Activated T-helper 1 cell treated with anti-CD3 and anti-CD28 coated beads, Interleukin-12 subunit alpha, Interleukin-12 subunit beta, Interleukin-2, Interleukin-4 antibody, amounts not matched to agents 30 ng/mL and 10 ng/mL and 1 ng/mL, durations not matched to agents 14 hours and 24 hours and 36 hours (primary cell): ENCODE measurements at places on chromosomes 1 and 21. TPM values are rescaled to one million over a fixed set of nuclear protein-coding genes. Genes with fewer than 3 reads are reported as not detected.
A peak's percentile ranks its signal among the peaks of the same experiment; 100 is the strongest.

DNA sequence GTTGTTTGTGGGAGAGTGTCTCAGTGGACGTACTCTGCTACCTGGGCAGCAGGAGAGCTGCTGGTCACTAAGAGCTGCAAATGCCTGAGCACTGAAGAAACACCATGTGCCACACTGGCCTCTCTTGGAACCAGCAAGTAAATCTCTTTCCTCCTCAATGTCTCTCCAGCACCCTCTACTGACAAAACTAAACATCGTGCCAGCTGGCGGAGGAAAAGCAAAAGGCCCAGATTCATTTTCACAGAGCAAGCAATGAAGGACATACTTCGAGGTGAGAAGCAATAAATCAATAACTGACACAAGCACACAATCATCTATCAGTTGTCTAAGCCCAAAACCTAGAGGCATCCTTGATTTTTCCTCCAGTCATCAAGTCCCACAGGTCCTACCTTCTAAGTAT lies 78.1 kb downstream of the RERE start:
- DNase-seq = no peak

DNA sequence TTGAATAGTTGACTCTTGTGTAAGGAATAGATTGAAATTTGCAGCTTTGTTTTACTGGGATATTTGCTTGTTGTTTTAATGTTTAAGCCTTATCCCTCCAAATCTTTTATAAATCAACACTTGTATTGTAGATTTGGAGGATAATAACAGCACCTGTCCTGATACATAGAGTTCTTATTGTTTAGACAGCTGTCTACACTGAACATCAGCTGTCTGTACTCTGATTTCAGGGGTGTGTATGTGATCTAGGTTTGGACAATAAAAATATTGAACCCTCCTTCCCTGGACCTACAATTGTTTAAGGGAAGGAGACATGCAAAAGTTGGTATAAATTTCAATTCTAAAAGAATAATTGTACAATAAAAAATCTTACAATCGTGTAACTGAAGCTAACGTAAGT lies 48.3 kb upstream of the DPH5 start:
- no peak for DNase-seq

DNA sequence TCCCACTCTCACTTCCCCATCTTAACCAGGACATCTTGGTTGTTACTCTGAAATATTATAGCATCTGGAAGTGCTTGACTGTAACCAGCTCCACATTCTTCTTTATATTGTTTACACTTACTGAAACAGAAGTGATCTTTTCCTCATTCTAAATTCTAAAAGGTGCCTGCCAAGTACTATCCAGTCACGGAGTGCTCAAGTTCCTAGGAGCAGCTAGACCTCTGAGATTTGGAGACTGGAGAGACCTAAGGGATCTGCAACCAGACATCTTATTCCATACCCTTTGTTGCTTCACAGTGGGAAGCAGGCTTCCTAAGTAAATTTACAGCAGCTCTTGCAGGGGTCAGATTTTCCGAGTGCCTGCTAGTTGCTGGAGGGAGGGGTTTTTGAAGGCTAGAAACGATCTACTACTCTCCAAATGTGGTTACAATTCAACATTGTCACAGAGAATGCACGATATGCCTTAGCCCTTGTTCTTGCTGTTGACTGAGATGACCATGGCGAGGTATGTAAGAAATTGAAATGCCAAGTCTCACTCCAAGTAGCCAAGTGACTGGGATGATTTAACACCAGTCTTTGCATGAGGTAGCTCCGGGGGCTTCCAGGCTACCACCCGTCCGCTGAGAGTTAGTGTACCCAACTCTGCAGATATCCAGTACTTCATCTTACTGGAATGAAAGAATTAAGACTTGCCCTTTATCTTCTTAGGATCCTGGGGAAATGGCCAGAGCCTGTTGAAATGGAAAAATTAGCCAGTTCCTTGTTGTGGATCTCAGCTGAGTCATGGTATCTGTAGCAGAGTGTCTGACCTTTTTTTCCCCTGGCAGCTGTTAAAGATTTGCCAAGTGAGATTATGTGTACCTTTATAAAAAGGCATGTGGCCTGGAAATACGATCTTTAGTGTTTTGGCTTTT lies 150.8 kb downstream of the MAST2 start:
- no peak for DNase-seq

DNA sequence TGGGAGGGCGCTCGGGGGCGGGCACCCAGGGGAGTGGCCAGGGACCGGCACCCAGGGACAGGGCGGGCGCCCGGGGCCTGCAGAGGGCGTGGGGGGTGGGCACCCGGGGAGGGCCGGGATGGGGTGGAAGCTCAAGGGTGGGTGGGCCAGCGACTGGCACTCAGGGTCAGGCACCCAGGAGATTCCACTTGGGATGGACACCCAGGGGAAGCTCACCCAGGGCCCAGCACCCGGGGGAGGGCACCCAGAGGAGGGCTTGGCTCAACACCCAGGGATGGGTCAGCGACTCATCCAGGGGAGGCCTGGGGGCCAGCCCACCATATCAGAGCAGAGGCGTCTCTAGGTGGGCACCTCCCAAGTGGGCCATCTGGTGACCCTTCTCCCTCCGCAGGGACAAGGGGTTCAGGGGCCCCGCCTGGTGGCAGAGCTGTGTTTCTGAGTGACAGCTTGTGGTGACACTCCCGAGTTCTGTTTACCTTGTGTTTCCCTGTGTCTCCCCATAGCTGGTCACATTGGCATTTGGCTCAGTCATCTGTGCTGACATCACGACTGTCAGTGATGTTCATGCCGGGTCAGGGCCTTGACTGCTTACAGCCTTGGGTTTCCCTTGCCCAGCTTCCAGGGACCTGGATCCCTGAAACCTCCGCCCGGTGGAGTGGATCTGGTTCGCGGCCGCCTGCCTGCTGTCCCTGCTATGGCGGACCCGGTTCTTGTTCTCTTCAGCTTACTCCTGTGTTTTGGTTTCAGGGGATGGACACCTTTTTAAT lies 749 bp downstream of the IBA57 start:
- peak; percentile 44 for DNase-seq

Gene NBPF19
- total RNA-seq = 16.7 and 21.2 TPM in 2 replicates

- DNase-seq = no peak
These were observed 96.3 kb downstream of the NIBAN1 start for GRCh38 chr1:184878002-184878401.

GRCh38 chr1:15296585-15297321 lies 49.7 kb downstream of the FHAD1 start:
- no peak for DNase-seq

GRCh38 chr1:180168786-180169639 lies 14.3 kb downstream of the QSOX1 start:
- DNase-seq = no peak

DNA sequence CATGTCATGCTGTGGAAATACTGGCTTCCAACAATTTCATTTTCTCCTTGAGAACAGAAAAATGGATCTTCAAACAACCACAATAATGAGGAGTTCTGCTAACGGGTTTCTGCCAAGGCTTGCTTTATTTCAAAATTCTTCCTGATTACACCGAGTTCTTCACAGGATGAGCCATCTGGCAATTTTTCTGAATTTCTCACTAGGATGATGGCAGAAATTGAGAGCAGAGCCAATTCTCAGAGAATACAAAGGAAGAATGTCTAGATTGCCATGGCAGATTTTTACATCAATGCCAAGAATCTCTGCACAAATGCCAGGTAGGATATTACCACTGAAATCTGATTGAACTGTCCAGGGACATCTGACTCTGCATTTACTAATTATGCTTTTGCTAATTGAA lies 619.0 kb upstream of the CHRM3 start:
- DNase-seq = no peak

- DNase-seq = no peak
These were observed 158.4 kb upstream of the MAGI3 start for GRCh38 chr1:113231866-113232265.

DNA sequence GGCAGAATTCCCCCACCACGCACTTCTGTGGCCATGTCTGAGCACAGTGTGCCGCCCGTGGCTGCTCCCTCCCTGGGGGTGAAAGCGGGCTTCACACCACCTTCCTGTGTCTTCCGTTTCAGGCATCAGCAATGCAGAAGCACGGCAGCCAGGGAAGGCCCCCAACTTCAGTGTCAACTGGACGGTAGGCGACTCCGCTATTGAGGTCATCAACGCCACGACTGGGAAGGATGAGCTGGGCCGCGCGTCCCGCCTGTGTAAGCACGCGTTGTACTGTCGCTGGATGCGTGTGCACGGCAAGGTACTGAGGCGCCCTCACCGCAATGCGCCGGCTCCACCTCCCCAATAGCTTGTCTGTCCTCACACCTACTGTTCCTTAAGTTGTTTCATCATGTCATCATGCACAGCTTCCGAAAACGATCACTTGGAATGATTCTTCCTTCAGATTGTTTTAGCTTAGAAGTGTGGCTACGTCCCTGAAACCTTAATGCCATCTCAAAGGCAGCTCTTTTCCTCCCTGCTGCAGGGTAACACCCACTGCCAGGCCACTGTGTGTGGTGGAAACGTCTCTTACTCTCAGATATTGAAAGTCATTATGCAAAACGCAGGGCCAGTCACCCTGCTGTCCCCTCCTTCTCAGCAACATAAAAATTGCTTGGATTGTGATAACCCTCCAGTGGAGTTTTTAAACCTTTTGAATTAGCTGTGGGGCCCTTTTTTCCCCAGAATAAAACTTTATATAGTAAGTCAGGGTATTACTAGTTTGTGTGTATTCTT lies 66.8 kb downstream of the POFUT2 start:
- DNase-seq = no peak

DNA sequence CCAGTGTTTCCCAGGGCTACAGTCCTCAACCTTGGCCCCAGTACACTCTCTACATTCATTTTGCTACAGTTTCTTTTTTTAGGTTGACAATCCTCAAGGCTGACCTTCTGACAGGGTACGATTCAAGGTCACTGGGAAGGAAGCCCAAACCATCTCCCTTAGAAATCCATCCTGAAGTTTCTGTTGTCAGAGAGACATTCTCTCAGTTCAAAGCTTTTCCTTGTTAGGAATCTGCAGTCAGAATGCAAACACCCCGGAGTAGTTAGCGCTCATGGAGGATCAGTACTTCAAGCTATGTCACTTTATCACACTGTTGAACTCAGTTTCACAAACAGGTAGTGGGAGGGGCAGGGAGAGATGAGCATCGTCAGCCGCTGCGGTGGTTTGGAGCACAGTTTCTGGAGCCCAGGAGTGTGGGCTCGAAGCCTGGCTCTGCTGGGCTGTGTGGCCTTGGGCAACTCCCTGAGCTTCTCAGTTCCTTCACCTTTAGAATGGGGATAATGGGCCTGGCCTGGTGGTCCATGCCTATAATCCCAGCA lies 4.2 kb downstream of the SLC2A5 start:
- no peak for DNase-seq

GRCh38 chr1:230143534-230143933 lies 76.5 kb downstream of the GALNT2 start:
- DNase-seq = no peak

Gene DCAF6
- total RNA-seq = 20.9 and 24.0 TPM in 2 replicates

- no peak for DNase-seq
These were observed 56.9 kb upstream of the PTGS2 start for GRCh38 chr1:186736971-186737685.

Gene PDZK1
- total RNA-seq = 0.18 TPM in 1 of 2 replicates, not detected in the other

DNA sequence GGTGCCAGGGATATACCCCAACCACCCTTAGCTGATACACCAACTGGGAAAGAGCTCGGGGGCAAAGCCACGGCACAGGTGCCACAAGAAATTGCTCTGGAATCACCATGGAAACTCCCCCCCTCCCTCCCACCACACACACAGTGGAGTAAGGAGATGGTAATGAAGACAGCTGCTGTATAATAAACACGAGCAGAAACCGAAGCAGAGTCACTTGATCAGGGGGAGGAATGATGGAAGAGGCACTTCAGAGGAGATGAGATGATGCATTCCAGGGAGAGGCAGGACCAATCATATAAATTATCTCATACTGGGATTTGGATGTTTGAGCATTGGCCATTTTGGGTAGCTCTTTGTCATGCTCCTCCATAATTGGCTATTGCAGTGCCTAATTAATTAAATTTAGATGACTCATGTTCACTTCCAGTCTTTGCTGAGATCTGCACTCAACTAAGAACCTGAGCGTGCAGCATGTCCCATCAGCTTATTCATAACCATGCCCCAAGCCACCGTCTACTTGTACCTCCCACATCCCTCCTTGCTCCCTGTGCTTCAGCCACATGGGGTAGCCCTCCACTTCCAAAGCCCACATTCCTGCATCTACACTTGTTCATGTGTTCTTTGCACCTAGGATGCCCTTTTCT lies 189.5 kb downstream of the ZSCAN20 start:
- no peak for DNase-seq

Gene WNT3A
- total RNA-seq = not detected in 2 replicates

GRCh38 chr1:230892018-230892491 lies 23.7 kb upstream of the C1orf198 start:
- no peak for DNase-seq

GRCh38 chr1:167077128-167077867 lies 12.9 kb downstream of the GPA33 start:
- no peak for DNase-seq

GRCh38 chr21:18715606-18716005 lies 312.0 kb upstream of the TMPRSS15 start:
- no peak for DNase-seq

- DNase-seq = no peak
These were observed 3.8 kb upstream of the GOLT1A start for GRCh38 chr1:204217648-204218000.

Gene HHIPL2
- total RNA-seq = 0.16 and 0.91 TPM in 2 replicates

- no peak for DNase-seq
These were observed 33.8 kb downstream of the CLIC6 start for GRCh38 chr21:34702341-34703170.

Gene TCP10L
- total RNA-seq = 0.59 and 0.93 TPM in 2 replicates

DNA sequence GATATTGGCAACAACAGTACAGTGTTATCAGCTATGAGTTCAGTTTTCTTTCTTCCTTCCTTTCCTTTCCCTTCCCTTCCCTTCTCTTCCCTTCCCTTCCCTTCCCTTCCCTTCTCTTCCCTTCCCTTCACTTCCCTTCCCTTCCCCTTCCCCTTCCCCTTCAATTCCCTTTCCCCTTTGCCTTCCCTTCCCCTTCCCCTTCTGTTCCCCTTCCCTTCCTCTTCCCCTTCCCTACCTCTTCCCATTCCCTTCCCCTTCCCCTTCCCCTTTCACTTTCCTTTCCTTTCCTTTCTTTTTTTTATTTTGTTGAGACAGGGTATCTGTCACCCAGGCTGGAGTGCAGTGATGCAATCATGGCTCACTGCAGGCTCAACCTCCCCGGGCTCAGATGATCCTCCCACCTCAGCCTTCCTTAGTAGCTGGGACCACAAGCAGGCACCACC lies 72.3 kb upstream of the CAPZB start:
- DNase-seq = no peak

DNA sequence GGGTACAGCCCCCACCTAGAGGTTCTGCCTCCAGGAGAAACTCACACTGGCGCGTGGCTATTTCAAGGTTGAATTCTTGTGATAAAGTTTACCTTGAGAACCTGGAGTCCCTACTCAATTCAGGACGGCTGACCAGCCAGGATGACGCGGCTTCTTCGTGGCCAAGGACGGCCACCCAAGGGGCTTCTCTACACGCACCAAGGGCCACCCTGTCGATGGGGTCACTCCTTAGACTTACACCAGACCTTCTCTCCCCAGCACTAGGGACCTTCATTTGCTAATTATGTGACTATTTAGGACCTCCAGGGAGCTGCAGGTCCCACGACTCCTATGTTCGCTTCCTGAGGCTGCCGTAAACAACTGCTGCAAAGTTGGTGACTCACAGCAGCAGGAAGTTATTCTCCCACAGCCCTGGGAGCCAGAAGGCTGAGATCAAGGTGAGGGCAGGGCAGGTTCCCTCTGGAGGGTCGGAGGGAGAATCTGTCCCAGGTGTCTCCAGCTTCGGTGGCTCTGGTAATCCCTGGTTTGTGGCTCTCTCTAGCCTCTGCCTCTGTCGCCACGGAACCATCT lies 135.9 kb downstream of the NPHP4 start:
- no peak for DNase-seq

Gene BTBD19
- total RNA-seq = 22.6 and 24.1 TPM in 2 replicates
